ENCODE measurements at places on chromosomes 2 and 18. TPM values are rescaled to one million over a fixed set of nuclear protein-coding genes. Genes with fewer than 3 reads are reported as not detected.
A peak's percentile ranks its signal among the peaks of the same experiment; 100 is the strongest.

The TUBA3D gene
- polyA plus RNA-seq, result not detected

The LGALSL gene
- 0.86 TPM for polyA plus RNA-seq

The MYL1 gene
- not detected for polyA plus RNA-seq

The IGFBP5 gene
- polyA plus RNA-seq, result 1,767 TPM

The GNAL gene
- 0.11 TPM for polyA plus RNA-seq

DNA sequence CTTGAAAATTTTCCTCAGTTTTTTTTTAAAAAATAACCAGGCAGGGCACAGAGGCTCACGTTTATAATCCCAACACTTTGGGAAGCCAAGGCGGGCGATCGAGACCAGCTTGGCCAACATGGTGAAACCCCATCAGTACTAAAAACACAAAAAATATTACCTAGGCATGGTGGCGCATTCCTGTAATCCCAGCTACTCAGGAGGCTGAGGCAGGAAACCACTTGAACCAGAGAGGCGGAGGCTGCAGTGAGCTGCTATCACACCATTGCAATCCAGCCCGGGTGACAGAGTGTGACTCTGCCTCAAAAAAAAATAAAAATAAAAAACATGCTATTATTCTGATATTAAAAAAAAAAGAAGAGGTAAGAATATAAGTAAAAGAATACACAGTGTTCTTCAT, 191.0 kb downstream of the ZEB2 start:
- DNase-seq, result no peak

- DNase-seq, result peak; percentile 7
These were observed 27.0 kb downstream of the SKA1 start for GRCh38 chr18:50401888-50402287.

- no peak for DNase-seq
These were observed 632.4 kb upstream of the SLC8A1 start for GRCh38 chr2:41084321-41084720.

DNA sequence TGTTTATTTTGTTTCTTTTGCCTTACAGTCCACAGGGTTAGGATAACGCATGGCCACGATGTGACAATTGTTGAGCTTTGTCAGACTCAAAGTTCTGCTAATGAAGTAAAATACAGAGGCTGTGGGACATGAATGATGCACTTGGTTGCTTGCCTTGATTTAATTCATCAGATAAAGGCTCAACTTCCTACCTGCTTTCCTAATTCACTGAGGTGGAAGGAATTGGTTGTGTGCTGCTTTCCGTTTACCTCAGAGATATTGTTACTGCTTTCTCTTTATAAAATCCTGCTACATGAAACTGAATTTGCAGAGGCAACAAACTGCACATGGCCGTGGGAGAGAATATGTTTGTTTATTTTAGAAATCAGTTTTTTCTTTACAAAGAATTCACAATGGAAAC, 6.6 kb downstream of the RIT2 start:
- DNase-seq, result no peak

GRCh38 chr2:118716102-118716501, 131.3 kb downstream of the EN1 start:
- no peak for DNase-seq
